Cortex of kidney (tissue), 1 donor: ENCODE measurements at places on chromosomes 2 and 18.

- DNase-seq, result no peak
Measured at GRCh38 chr18:29652797-29653196, 1389.7 kb downstream of the DSC3 start.

DNA sequence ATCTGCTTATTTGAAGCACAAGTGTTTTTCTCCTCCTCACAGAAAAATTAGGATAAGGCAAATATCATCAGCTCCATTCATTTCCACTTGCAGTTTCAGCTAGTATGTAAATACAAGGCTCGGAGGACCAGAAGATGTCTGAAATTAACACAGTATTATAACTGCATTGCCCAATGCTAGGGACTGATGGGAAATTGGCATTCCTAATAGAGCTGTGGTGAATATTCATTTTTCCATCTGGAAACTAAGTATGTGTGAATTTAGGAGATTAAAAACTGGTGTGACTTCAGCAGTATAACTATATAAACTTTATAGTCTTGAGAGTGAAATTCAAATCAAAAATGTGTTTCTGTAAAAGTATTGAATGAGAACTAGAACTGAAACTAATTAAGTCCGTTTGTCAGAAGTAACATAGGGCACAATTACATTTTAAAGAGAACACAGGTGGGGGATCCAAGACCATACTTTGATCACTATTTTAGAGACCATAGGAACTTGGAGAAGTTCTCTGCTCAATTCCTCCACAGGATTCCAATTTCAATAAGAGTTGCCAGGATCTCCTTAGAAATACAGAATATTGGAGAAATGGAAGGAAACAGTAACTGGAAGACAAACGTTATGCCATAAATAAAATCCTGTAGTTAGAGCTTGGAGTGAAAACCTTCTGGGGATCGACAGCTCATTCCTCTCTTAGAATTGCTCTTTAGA, 12.1 kb upstream of the ITGA6 start:
- no peak for DNase-seq

DNA sequence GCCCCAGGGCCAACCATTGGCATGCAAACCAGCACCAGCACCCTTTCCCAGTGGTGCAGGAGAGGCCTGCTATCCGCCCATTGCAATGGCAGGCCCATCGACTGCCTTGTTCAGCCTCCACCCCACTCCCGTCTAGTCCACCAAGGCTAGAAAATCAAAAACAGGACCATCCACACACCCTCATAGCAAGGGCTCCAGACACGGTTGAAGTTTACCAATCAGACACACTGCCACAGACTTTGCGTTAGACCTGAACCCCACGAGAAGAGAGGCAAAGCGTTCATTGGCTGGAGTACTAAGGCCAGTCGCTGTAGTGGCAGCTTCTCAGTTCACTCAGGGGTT, 95.3 kb upstream of the TEX51 start:
- DNase-seq, result no peak

- no peak for DNase-seq
Measured at GRCh38 chr2:62309465-62310091, 113.7 kb downstream of the B3GNT2 start.

DNA sequence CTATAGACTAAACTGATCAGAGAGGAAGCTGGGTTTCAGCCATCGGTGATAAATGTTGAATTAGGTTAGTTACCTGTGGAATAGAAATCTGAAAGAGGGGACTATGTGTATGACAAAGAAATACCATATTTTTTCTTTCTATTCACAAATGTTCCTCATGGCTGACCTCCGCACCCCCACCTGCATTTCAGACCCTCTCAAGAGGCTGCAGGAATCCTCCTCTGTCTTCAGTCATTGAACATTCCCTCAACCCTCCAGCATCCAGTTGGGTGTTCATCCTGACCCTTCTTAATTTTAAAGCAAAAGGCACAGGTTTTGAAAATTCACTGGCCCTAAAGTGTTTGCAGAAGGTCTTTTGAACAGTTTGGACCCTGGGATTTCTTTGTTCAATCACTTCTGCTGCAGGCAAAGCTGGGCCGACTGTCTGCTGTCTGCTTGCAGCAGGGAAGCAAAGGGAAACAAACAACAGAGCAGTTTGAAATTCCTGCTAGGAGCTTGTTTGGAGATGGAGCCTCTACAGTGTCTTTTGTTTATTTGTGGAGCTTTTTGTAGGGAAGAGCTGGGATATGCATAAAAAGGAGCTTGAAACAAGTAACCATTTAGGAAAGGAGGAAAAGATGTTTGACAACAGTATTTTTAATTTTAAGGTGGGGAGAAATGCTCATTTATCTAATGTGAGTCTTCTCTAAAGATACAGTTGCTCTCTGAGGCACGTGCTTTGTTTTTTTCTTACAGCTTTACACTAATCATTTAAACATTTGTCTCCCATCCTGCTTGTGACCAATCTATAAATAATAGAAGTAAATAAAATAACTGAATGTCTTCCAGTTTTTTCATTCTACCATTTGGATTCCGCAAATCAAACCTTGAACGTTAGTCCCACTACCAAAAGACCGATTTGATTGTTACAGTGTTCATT, 213.3 kb upstream of the MMADHC start:
- DNase-seq, result no peak

DNA sequence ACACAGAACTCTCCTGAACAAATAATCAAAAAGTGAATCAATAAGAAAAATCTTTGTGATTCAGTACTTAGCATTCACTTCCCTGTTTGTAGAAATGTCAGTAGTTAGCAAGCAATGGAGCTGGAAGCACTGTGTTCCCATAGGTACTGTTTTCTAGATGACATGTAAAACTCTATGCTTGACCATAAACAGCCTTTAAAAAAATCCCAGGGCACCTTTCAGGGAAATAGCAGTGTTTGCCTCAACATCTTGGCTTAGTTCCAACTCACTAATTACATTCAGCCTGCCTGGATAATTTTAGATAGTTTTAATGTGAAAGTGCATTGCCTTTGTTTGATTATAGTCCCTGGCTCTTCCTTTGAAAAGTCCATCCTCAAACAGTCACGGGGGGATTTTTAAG, 721.8 kb downstream of the ERBB4 start:
- no peak for DNase-seq

DNA sequence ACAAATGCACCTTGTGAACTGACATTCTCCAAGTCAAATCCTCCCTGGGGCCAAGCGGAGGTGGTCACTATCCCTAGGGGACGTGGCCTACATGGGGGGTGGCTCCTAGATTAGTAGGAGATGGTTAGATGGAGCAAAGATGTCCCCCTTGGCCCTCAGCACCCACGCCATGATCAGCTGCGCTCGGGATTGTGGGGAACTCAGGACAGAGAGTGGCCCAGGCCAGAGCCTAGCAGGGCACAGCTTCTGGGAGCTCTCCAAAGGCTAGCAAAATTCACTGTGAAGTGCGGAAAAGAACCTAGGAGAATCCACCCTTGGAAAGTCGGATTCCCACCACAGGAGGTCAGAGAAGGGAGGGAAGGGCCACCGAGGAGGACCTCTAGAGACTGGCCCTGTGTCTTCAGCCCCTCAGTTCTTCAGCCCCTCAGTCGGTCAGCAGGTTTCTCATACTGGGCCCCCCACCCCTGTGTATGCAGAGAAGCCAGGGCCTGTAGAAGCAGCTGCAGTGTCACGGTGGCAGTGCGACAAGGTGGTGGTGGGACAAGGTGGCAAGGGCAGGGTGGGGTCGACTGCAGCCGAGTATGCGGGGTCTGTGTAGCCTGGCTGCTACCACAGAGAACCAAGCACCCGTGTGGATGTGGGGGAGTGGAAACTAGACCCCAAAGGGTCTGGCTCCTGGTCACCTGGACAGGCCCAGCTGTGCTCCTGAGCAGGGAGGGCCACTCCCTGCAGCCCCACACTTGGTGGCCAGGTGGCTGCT, 18.4 kb downstream of the GPR55 start:
- DNase-seq, result no peak

DNA sequence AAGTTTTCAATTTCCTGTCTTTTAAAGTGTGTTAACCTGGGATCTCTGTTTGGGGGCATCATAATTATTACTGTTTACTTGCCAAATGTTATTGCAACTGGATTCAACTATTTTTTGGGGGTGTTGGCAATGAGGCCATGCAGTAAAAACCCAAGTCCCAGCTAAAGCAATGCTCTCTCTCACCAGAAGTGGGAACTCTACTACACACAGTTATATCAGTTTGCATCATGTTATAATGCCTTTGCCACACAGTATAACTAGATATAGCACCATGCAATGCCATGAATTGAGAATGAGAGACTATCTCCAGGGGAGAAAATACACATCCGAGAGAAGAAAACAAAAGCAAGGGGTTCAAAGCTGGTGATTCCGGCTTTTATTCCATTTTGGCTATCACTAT, 79.0 kb downstream of the GCA start:
- DNase-seq, result no peak

DNA sequence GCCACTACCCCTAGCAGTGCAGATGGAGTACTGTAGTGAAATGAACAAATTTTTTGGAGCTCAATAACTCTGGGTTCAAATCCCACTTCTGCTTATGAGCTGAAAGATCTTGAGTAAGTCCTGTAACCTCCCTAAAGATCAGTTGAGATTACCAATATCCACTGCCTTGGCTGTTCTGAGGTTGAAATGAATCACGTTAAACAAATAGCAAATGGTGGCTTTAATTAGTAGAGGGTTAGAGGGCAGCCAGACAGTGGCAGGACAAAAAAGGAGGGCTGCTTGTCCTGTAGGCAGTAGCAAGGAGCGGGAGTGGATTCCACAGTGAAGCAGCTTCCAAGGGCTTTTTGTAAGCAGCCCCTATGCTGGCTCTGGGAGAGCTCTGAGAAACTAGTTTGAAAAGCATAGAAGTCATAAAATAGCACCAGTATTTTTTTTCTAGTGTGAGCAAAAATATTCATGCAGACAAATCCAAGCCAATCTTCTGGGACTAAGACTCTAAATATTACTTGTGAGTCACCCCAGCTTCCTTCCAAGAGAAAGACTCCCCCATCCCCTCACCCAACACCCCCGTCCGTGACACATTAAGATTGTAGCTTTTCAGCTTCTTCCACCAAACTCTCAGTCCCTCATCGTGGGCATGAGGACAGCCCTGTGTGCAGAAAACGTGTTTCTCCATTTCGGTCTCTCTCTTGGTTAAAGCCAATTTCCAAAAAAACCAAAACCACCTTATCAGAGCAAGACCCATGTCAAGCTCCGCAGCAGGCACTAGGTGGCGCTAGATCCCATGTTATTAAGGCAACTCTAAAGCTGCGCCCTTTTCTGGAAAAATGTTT, 123.5 kb upstream of the LGALSL start:
- no peak for DNase-seq

DNA sequence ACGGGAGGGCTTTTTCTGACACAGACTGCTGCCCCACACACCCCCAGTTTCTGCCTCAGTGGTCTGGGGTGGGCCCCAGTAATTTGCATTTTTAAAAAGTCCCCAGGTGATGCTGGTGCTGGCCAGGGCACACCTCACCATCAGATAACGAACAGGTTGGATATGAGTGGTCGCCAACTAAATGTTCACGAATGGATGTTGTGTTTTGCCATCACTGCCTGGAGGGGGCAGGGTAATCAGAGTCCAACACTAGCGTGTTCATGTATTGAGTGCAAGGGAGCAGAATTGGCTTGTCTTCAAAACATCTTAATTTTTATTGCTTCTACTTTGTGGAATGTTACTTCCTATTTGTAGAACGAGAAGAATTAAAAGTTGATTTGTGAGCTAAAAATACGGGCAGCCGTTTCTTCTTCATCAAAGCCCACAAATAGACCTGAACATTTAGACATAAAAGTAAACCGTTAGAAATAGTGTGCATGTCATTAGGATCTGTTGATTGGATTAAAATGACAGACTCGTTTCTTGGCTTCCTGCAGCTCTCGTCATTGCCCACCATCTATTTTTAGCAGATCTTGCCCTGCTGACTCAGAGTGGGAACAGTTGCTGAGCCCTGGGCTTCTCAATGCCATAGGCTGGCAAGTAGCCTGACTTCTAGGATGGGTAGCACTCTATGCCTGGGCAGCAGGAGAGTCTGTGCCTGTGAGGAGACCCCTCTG, 45.2 kb downstream of the NCK2 start:
- no peak for DNase-seq

DNA sequence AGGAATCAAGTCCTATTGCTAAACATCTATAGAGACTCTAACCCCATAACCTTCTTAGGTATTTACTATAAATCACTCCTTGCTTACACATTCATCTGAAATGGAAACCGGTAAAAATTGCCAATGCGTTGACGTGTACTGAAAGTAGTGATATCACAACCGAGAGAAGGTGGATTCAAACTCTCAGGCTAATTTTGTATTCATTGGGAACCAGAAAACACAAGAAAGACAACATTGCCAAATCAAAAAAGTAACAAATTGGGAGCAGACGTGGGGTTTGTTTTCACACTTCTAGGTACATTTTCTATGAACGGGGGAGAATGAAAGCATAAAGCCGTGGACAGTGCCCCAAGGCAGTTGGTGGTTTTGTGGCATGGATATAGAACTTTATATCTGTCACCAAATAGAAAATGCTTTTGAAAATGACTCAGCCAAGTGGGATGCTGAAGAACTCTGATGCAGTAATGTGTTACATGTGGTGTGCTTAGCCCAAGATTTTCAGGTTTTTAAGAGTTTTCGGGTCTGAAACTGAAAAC, 155.1 kb upstream of the RASGRP3 start:
- DNase-seq, result no peak

DNA sequence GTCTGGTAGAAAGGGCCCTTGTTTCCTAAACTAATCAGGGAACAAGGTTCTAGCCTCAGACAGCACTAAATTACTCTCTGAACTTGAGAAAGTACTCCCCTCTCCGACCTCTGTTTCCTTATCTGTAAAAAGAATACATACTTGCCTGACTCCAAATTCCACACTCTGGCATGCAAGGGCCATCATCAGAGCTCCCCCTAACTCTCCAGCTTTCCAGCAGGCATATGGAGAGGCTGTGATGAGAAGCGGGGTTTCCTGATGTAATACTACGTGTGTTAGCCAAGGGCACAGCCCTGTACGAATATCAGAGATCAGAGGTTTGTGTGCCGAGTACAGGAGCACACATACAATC, 1.8 kb upstream of the EVA1A start:
- no peak for DNase-seq

GRCh38 chr2:116098049-116098448, 1655.6 kb downstream of the DPP10 start:
- DNase-seq, result no peak

DNA sequence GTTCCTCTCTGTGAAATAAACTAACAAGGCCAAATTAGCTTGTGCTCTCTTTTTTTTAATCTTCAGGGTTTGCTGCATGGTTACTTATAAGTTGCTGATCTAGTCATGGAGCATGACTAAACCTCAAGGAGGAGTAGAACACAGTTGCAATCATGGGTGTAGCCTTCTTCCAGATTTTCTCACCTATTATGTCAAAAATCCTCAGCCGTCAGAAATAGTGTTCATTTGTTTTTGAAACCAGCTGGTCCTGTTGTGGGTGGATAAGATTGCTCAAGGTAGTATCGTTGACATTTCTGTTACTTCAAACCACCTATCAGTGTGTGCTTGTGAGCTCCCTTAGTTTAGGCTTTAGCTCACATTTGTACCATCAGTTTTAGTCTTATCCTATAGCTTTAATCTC, 11.2 kb downstream of the RELCH start:
- no peak for DNase-seq

GRCh38 chr18:8177330-8178016, 431.8 kb upstream of the RAB12 start:
- DNase-seq, result no peak

- DNase-seq, result no peak
Measured at GRCh38 chr2:54642677-54643430, 80.6 kb upstream of the EML6 start.

GRCh38 chr2:75500633-75501032, 60.1 kb downstream of the EVA1A start:
- no peak for DNase-seq

- no peak for DNase-seq
Measured at GRCh38 chr2:104860451-104860790, 6.5 kb downstream of the POU3F3 start.

- no peak for DNase-seq
Measured at GRCh38 chr2:229553091-229553490, 161.3 kb downstream of the DNER start.

- DNase-seq, result no peak
Measured at GRCh38 chr2:202322435-202322834, 53.7 kb upstream of the BMPR2 start.
